ENCODE measurements at places on chromosomes 5 and 9. TPM values are rescaled to one million over a fixed set of nuclear protein-coding genes. Genes with fewer than 3 reads are reported as not detected.

Gene LIX1
- total RNA-seq: not detected

Gene PKD2L2
- not detected for total RNA-seq

Gene PCAT7
- total RNA-seq: 0.09 TPM

Gene ANKRD20A1
- 1.8 TPM for total RNA-seq

Gene PGM5
- 0.45 TPM for total RNA-seq

Gene RNF180
- total RNA-seq: not detected

Gene ARAP3
- 25.7 TPM for total RNA-seq

Gene ZNF618
- total RNA-seq: 13.7 TPM

Gene RNF208
- total RNA-seq: 6.9 TPM

Gene ERAP2
- 1.4 TPM for total RNA-seq

Gene ENTPD8
- 0.13 TPM for total RNA-seq

Gene FYB1
- total RNA-seq: 22.5 TPM

Gene DOCK8
- 49.4 TPM for total RNA-seq

Gene TRIM36
- 0.51 TPM for total RNA-seq

Gene CDH12
- total RNA-seq: 1.4 TPM

Gene DRD1
- not detected for total RNA-seq

Gene SHLD3
- total RNA-seq: 4.8 TPM

Gene CENPK
- total RNA-seq: 40.2 TPM

Gene MSX2
- not detected for total RNA-seq

Gene PCDHGA9
- total RNA-seq: 0.18 TPM

Gene TEX48
- total RNA-seq: not detected

Gene SPINK13
- not detected for total RNA-seq

Gene STK32A
- total RNA-seq: not detected

Gene WNT8A
- not detected for total RNA-seq

Gene WWC1
- total RNA-seq: 0.60 TPM

Gene TPPP
- 0.07 TPM for total RNA-seq

Gene TRPM6
- 0.11 TPM for total RNA-seq

Gene PCDHGA10
- total RNA-seq: 0.07 TPM

Gene EIF4E1B
- not detected for total RNA-seq

Gene GCNT1
- total RNA-seq: 0.11 TPM

Gene WHRN
- total RNA-seq: 14.1 TPM

Gene SHISAL2B
- total RNA-seq: not detected

Gene DPM2
- 95.3 TPM for total RNA-seq

Gene SURF4
- total RNA-seq: 181 TPM

Measured in K562 (cell line).